ENCODE measurements at places on chromosomes 3 and 15. TPM values are rescaled to one million over a fixed set of nuclear protein-coding genes. Genes with fewer than 3 reads are reported as not detected.

Gene TMEM158
- 17.7 TPM for total RNA-seq

Gene SLC2A2
- total RNA-seq, result not detected

Gene CFAP92
- total RNA-seq, result not detected

Gene C3orf22
- not detected for total RNA-seq

Gene CCR5
- not detected for total RNA-seq

Gene NGRN
- total RNA-seq, result 89.4 TPM

Gene CDC25A
- total RNA-seq, result 2.3 TPM

Gene DTWD1
- total RNA-seq, result 60.1 TPM

Measured in smooth muscle cell of the pulmonary artery (primary cell).